Midbrain (tissue), 1 donor: ENCODE measurements at places on chromosomes 6 and 20.

DNA sequence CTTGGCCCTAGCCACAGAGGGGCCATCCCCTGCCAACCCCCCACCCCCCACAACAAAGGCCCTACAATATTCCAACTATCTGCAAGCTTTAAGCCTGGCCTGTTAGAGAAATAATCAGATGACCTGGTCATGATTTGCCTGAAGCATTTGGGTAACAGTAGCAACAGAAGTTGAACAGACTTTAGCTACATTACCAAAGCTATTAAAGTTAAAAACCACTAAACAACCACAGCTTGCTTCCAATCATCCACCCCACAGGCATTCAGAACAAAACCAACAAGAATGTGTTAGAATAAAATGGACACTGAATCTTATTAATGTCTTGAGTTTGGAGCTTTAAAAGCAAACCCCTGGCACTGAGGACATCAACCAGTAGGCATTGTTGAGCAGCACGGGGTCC is 250.9 kb downstream of the LRFN2 start:
- DNase-seq = no peak

- no peak for DNase-seq
Observed at GRCh38 chr6:129889580-129889979, 28.5 kb upstream of the TMEM244 start.

- no peak for DNase-seq
Observed at GRCh38 chr20:14696937-14697336, 359.5 kb upstream of the FLRT3 start.

GRCh38 chr6:34390531-34391472 is 1.7 kb downstream of the NUDT3 start:
- peak; percentile 36 for DNase-seq

- DNase-seq = no peak
Observed at GRCh38 chr20:38863024-38863851, 57.7 kb downstream of the PPP1R16B start.

DNA sequence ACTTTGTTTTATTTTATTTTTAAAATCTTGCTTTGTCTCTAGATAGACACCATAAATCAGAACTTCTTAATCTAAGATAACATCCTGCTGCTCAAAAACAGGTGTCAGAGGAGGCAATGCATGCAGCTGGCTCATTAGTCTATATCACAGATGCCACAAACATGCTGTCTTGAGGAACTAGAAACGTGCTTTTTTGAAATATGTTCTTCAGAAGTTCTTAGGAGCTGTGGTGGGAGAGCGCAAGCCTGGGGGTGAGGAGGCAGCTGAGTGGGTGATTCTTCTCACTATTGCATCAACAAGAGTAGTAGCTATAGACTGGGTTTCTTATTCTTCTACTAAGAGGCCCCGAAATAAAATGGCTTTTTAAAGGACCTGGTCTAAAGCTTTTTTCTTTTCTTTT is 23.4 kb downstream of the IL22RA2 start:
- no peak for DNase-seq

DNA sequence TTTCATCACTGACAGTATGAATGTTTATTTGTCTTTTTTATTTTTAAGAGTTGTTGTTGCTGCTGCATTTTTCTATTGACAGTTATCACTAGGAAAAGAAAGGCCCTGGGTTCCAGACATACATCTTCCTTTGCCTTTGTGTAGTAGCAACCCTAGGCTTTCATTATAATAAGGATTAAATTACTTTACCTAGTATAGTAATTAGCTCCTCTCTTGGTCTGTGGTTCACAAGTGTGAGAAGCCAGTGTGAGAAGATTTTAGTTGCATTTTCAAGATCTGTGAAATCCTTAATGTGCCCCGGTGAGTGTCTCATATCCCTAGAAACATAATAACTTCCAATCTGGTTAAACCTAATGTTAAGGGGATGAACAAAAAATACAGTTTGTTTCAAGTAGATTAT is 799.3 kb upstream of the MAP3K7 start:
- DNase-seq = no peak

- DNase-seq = no peak
Observed at GRCh38 chr6:141550471-141550870, 582.3 kb upstream of the GJE1 start.

DNA sequence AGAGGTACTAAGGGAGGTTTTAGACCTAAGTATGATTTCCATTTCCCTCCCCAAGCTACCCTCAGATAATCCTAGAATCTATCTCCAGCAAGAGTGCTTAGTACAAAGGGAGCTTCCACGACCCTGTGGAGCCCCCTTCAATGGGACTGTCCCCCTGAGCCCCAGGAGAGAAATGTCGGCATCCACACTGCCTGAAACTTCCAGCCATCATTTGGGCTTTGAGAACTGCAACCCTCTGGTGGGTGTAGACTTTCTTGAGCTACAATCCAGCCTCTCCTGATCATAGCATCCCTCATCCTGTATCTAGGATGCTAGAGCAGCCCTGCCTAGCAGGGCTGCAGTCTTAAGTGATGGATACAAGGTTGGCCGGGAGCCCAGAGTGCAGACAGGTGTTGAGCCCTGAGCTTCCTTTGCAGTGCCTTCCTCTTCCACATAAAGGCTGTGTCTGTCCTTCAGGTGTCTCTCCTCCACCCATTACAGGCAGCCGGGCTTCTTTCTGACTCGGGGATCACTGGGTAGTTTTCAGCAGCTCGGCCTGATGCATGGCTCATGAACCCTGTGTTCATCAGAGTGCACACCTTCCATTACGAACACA is 424.5 kb downstream of the PREX1 start:
- DNase-seq = no peak

GRCh38 chr20:50883856-50884255 is 47.4 kb downstream of the ADNP start:
- no peak for DNase-seq

DNA sequence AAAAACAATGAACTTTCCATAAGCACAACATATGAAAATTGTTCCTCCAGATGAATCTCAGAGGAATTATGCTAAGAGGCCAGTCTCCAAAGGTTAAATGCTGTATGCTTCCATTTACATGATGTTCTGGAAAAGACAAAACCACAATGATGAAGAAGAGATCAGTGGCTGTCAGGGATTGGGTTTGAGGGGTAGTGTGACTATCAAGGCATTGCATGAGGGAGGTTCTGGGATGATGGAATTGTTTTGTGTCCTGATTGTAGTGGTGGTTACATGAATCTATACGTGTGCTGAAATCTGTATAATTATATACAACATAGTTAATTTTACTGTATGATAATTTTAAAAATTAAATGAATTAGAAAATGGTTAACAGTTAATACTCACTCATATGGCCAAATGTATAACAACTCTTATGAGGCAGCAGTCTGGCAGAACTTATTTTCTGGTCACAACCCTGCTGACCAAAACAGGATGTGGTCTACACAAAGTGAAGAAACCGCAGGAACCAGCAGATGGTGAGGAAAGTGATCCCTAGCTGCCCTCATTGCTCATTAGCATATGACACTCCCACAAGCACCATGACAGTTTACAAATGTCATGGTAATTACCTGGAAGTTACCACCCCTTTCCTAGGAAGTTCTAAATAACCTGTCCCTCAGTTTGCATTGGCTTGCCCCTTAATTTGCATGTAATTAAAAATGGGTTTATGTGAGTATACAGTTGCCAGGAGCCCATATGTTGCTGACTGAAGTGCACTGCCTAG is 31.9 kb downstream of the NSFL1C start:
- DNase-seq = no peak

- no peak for DNase-seq
Observed at GRCh38 chr6:143431226-143431625, 19.3 kb downstream of the ADAT2 start.

DNA sequence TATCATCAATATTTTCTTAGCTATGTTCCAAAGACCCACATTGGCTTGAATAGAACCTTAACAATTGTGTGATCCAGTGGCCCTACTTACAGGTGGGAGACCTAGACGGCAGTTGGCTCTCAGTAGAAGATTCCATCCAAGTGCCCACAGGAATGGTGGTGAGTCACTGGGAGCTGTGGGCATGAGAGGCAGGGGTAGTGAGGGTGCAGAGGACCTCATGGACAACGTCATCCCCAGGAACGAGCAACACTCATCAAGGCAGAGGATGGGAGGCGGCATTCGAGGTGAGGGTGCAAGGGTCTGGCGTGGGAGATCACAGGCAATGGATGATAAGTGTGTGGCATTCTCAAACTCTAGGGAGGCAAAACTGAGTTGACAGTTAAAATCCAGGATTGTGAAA is 17.5 kb upstream of the SPO11 start:
- no peak for DNase-seq

GRCh38 chr6:163554663-163555062 is 140.1 kb downstream of the QKI start:
- peak; percentile 48 for DNase-seq

DNA sequence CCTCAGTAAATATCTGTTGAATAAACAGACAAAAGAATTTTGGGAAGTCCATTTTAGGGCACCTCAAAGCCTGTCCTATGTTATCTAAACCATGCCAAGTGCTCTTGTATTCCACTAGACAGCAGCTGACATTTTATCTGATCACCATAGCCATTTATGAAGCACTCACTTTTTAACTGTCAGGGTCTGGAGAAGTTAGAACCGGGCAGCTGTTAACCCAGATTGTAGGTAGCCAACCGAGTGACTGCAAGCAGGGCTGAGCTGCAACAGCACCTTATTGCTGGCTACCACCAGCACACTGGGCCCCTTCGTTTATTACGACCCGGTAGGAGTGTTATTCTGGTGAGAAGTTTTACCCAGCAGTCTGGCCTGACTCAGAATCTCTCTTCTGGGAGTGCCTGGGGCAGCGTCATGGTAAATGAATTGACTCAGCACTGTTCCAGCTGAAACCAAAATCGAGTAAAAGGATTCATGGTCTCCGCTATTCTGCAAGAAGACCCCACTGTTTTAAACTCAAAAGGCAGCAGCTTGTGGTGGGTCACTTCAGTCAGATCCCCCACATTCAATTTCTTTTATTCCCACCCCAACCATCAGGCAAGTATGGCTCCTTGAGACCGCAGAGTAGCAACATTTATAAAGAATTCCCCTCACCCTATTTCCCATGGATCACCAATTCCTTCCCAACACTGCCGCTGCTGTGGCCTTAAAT is 1.7 kb downstream of the UBE2V1 start:
- no peak for DNase-seq

- no peak for DNase-seq
Observed at GRCh38 chr6:53313784-53314400, 34.9 kb downstream of the ELOVL5 start.

GRCh38 chr20:61745397-61746146 is 320.1 kb downstream of the TAF4 start:
- no peak for DNase-seq

GRCh38 chr6:136067731-136068341 is 182.3 kb downstream of the MTFR2 start:
- DNase-seq = no peak

DNA sequence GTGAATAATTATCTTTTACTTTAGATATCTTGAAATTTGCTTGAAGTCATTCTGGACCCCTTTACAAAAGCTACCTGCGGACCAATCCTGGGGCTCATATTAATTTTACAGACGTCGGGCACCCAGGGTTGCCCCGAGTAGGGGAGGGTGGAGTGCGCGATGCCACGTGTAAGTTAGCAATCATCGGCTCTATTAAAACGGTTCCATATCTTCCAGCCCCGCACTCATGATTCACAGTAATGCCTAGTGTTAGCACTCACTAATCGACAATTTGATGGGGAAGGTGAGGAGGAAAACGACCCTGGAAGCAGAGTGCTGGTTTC is 34.9 kb upstream of the TCF21 start:
- no peak for DNase-seq

DNA sequence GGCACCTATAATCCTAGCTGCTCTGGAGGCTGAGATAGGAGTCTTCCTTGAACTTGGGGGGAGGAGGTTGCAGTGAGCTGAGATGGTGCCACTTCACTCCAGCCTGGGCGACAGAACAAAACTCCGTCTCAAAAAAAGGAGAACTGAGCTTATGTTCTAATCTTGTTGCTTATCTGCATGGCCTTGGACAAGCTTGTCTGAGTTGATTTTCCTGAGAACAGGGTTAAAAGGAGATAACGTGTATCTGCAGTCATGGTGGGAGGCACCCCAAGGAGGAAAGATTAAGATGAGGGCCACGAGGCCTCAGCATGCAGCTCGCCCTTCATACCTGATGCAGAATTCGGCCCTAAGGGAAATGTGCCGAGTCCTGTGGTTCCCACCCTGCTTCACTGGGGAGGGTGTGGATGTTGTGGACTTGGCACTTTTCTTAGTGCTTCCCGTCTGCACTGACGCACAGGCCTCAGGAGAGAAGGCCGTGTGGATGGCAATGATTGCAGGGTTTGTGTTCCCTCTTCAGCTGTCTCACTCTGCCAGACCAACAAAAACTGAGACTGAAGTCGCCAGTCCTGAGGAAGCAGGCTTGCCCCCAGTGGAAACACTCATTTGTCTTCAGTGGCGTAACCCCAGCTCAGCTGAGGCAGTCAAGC is 56.3 kb downstream of the EZR start:
- DNase-seq = no peak

GRCh38 chr6:73011945-73012344 is 213.4 kb downstream of the KHDC1L start:
- DNase-seq = no peak

DNA sequence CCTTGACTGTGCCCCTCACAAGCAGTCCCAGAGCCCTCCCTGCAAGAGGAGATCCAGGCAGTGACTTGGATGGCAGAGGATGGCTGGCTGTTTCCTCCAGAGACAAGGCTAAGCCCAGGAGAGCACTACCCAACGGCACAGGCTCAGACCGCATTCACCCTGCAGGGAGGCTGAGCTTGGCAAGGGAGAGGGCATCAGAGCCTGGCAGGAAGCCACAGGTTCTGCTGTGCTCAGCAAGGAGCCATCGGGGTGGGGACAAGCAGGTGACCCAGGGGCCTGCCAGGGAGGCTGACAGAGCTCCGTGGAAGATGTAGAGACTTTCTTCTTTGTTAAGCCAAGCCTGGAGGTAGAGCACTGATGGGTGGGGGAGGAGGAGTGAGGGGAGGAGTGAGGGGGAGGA is 159.2 kb upstream of the CST7 start:
- DNase-seq = no peak

DNA sequence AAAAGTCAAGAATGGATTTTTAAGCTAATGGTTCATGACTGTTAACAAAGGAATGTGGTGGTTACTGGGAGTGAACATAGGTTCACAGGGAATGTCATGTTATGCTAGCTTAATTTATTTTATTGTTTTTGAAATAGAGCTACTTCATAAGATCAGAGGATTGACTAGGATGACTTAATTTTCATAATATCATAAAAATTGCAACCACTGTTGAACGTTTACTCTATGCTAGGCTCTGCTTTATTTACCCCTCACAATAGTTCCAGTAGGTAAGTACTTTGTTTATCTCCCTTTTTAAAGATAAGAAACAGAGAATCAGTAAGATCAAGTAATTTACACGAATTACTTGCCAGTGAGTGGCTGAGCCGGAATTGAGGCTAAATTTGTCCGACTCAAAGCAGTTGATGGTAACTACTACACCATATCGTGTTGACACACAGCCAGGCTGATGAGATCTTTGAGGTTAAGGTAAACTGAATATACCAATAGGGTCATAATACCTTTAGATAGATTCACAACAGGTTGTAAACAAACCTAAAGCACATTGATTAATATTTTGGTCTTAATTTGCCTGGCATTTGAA is 194.6 kb upstream of the CITED2 start:
- DNase-seq = no peak
